ENCODE measurements at places on chromosomes 12 and 14.
A peak's percentile ranks its signal among the peaks of the same experiment; 100 is the strongest.

DNA sequence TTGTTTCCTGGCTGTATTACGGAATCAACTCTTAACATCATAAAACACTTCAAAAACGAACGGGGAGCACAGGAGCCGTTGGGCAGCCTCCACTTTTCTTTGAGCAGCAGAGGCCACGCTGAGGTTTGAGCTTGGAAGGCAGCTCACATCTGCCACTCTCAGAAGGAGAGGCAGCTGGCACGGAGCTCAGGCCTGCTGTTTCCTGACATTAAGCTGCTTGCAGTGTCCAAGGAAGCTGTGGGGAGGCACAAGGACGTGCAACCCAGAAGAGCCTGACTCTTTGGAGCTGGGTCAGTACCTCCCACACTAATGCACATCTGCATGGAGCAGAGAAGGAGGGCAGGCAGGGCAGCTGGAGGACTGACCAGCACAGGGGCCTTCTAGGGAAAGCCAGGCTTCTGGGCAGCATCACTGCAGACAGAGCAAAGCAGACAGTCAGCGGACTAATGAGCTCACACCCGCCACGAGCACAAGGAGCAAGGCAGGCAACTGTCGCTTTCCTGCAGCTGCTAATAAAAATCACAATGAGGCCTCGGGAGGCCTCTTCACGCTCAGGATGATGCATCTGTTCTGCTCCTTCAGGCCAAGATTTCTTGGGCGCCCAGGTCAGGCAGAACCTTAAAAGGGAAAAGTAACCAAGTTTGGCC is 211.1 kb downstream of the GLT1D1 start:
- DNase-seq, result no peak

- DNase-seq, result no peak
These were observed 240.6 kb downstream of the RAD51B start for GRCh38 chr14:68060198-68060597.

- no peak for DNase-seq
These were observed 341.8 kb downstream of the FSCB start for GRCh38 chr14:44165286-44165685.

GRCh38 chr14:90870950-90871604 is 54.8 kb upstream of the TTC7B start:
- DNase-seq, result no peak

DNA sequence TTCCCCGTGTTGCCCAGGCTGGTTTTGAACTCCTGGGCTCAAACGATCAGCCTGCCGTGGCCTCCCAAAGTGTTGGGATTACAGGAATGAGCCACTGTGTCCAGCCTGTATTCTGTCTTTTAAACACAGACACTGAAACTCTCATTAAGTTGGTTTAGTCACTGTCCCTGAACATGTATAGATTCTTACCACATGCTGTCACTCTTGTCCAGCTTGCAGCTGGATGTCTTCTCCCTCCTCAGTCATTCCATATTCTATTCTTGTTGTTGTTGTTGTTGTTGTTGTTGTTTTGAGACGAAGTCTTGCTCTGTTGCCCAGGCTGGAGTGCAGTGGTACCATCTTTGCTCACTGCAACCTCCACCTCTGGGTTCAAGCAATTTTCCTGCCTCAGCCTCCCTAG is 12.3 kb upstream of the ATP5MC2 start:
- DNase-seq, result no peak

- no peak for DNase-seq
These were observed 477.5 kb downstream of the RAD51B start for GRCh38 chr14:68297039-68297438.

DNA sequence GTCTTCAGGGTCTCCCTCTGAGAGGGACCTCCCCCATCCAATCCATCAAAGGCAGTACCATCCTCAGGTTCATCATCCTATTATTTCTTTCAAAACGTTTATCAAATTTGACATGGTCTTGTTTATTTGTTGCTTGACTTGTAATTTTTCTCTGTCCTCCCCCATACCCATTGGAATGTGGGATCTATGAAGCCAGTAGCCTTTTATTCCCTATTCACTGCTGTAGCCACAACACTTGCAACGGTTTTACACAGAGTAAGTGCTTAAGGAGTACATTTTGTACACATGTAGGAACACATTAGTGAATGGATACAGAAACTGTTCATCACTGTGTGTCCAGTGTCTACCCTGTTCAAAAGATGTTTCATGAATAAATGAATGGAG is 41.5 kb downstream of the IGF1 start:
- no peak for DNase-seq

DNA sequence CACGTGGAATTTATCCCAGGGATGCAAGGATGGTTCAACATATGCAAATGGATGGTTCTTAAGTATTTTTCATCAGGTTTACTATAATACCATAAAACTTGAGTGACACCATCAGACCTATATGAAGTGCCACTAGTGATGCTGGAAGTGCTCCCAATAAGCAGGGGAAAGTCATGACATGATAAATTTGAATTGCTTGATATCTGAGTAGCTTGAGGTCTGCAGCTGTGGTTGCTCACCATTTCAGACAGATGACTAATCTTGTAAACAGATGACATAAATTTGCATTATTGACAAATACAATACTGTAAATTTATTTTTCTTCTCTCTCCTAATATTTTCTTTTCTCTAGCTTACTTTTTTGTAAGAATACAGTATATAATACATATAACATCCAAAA is 13.7 kb upstream of the PRPF39 start:
- DNase-seq, result no peak

- no peak for DNase-seq
These were observed 2.4 kb downstream of the DHH start for GRCh38 chr12:49092086-49092815.

DNA sequence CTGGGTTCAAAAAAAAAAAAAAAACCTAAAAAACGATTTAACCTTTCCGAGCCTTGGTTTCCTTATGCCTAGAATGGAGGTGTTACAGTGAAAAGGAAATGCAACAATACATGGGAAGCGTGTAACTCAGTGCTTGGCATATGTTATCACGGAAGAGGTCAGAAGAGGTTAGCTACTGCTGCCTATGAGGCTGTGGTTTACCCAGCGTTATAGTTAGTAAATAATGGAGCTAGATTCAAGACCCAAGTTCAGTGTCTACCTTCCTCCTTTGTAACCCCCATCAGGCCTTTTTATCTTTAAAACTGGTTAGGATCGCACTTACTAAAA is 839 bp downstream of the IFT43 start:
- no peak for DNase-seq

DNA sequence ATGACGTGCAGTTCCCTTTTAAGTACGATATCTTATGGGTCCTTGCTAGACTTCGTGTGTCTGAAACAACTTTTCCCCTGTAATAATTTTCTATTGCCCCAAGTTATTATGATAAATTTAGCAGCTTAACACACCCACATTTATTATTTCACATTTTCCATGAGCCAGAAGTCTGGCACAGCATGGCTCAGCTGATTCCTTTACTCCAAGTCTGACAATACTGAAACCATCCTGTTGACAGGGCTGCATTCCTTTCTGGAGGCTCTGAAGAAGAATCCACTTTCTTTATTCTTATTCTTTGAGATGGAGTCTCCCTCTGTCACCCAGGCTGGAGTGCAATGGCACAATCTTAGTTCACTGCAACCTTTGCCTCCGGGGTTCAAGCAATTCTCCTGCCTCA is 80.9 kb downstream of the DENND5B start:
- no peak for DNase-seq

- DNase-seq, result no peak
These were observed 13.5 kb downstream of the EXD2 start for GRCh38 chr14:69204753-69205152.

GRCh38 chr12:66210840-66211239 is 21.8 kb downstream of the IRAK3 start:
- no peak for DNase-seq

DNA sequence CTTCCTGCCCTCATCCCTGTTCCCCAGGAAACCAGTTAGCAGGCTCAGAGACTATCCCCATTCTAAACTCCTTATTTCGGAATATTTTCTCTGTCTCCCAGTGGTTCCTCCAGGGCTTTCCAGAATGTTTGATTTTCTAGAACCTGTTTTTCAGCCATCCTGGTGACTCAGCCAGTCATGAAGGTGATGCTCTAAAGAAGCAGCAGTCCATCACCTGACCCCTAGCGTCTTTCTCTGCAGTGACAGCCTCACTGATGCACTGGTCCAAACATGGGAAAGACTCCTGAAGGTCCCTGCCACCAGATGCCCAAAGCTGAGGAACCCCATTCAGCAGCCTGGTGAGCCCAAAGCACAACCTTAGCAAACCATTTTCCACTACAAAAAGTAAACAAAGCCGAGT is 212.6 kb downstream of the PHETA1 start:
- no peak for DNase-seq

DNA sequence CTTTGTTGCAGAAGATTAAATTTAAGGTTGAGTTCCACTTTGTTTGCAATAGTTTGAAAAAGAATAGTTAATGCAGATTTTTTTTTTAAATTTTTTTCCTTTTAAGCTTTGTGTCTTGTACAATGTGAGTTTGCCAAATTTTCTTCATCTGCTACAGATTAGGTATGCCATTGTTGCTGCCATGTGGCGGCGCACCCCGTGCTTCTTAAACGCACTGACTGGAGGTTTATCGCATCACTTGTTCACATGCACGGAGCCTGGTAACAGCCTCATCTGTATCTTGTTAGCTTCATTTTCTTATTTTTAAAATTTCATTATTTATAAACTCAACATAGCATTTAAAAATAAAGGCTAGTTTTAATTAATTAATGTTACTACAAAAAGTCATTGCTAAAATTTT is 43.5 kb downstream of the ETNK1 start:
- no peak for DNase-seq

DNA sequence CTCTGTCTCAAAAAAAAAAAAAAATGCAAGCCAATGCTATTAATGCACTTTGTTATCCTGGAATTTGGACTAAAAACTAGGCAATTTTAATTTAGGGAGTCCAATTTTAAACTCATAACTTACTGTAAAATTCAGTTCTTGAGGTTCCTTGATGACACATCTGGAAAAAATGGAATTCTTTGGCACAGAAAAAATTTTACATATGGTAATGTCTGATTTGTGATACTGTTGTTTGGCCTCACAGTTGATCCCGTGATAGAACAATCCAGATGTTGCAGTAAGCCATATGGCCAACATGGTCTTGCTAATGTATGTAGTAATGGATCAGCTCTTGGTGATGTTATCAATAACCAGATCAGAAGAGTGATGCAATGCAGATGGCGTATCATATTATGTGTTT is 1089.8 kb downstream of the FLRT2 start:
- DNase-seq, result no peak

- peak; percentile 15 for DNase-seq
These were observed 359.8 kb downstream of the FOXG1 start for GRCh38 chr14:29126361-29126760.

Measured in skeletal muscle cell (primary cell).